ENCODE measurements at places on chromosomes 1 and 21.

DNA sequence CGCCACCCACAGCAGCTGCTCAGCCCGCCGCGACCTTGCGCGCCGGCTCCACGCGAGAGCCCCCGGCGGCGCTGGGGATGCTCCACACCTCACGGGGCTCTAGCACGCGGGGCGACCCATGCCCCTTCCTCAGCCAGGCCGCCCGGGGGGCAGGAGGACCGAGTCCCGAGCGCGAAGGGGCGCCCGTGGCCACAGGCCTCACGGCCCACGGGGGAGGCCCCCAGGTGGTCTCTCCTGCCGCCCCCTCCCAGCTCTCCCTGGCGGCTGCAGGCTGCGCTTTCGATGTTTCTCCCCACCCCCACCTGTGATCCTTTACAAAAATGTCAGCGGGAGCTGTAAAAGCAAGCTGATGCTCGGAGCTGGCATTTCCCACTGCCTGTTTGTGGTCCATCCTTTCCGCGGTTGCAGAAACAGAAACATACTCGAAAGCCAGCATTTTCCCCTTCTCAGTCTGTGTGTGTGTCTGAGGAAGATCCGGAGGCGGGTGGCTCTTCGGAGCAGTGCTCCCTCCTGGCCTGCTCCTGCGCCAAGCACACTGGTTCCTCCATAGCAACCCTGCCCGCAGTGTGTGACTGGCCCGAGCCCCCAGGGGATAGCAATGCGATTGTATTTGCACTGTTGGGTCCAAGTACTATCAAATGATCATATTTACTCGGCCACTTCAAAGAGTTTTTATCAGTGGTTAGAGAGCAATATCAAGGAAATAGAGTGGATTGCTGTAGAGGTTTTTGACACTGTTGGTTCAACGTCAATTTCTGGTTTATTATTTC lies 2.1 kb downstream of the KIF26B start:
- DNase-seq: no peak

GRCh38 chr1:225987491-225988316 lies 11.4 kb downstream of the SDE2 start:
- no peak for DNase-seq

DNA sequence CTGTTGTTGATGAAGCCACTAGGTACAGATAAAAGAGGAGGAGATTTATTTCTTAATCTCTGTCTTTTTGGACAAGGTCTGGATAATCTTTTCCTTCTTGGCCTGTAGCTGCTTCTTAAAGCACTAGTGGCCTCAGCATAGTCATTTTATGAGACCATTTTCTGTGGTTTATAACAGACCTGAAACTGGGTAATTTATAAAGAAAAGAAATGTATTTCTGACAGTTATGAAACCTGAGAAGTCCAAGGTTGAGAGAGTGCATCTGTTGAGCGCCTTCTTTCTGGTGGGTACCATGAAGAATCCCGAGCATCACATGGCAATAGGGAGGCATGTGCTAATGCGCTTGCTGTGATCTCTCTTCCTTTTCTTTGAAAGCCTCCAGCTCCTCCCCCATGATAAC lies 36.7 kb upstream of the PDC start:
- DNase-seq: no peak

DNA sequence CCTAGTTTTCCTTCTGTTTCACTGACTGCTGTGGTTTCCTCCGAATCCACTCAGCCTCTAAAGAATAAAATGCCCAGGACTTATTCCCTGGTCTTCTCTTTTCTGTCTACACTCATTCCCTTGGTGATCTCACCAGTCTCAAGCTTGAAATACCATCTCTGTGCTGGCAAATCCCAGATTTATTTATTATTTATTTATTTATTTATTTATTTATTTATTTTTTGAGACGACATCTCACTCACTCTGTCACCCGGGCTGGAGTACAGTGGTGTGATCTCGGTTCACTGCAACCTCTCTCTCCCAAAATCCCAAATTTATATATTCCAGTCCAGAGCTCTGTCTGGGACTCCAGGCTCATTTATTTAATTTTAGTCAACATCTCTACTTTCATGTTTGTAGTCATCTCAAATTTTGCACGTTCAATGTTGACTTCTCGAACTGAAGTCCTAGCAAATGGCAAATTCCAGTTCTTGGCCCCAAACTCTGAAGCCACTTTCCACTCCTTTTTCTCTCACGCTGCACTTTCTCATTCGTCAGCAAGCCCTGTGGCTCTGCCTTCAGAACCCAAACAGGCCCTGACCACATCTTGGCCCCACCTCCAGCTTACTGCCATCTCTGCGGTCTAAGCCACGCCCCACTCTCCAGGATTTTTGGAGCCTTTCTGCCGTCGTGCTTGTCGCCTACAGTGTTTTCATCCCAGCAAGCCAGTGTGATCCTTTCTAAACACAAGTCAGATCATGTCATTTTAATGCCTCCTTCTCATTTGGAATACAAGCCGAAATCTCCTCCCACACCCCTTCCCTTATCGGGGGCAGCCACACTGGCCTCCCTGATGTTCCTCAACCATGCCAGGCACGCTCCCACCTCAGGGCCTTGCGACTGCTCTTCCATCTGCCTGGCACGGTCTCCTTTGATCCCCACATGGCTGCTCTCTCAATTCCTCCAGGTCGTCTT lies 14.2 kb upstream of the TENT5B start:
- DNase-seq: no peak

- DNase-seq: no peak
Measured at GRCh38 chr1:234691567-234691966, 81.6 kb upstream of the IRF2BP2 start.

DNA sequence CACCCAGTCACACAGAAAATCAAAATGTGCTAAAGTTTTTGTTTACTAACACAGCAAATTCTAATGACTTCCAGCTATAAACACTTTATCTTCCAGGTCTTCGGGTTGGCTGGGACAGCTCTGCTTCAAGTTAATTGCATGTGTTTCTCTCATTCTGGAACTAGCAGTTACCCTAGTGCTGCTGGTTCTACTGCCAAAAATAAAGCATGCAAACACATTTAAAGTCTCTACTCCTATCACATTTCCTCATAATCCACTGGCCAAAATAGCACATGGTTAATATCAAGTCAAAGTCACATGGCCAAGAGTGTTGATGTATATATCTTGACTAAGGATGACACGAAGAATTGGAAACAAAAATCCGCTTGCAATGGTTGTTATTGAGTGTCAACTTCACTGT lies 973.1 kb upstream of the ADGRL2 start:
- DNase-seq: no peak

DNA sequence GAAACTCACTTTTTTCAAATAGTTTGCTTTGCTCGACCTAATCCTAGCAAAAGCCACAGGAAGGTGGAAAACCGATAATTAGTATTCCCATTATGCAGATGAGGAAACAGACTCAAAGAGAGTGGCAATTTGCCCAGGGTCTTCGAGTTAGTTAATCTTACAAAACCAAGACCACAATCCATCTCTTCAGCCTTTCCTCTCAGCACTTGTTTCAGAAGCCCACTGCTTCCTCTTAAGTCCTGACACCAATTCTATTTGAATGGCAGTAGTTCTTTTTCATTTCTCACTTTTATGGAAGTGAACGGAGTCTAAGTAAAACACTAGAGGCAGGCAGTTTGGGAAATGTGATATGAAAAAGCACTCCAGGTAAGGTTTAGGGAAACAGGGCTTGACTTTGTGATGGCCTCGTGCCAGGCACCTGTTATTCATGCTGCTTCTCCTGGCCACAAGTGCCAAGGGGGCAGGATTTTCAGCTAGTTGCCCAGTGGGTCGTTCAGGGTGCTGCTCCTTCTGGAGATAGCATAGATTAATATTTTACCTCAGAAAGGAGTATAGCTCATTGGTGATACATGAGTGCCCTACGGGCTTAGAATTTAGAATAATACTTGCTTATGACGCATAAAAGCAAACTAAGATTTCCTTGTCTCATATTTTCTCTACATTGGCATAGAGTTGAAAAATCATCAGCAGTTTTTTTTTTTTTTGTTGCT lies 76.6 kb upstream of the NRIP1 start:
- no peak for DNase-seq

DNA sequence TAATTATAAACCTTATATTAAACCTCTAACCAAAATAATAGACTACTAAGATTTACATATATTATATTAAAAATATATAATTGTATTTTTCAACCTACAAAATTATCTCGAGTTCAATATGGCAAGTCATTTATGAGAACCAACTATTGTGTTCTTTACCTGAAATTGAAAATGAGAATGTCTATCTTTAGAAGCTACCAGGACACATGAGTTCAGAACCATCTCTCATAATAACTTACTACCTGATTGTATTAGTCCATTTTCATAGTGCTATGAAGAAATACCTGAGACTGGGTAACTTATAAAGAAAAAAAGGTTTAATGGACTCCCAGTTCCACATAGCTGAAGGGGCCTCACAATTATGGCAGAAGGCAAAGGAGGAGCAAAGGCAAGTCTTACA lies 6.8 kb downstream of the HAO2 start:
- no peak for DNase-seq

DNA sequence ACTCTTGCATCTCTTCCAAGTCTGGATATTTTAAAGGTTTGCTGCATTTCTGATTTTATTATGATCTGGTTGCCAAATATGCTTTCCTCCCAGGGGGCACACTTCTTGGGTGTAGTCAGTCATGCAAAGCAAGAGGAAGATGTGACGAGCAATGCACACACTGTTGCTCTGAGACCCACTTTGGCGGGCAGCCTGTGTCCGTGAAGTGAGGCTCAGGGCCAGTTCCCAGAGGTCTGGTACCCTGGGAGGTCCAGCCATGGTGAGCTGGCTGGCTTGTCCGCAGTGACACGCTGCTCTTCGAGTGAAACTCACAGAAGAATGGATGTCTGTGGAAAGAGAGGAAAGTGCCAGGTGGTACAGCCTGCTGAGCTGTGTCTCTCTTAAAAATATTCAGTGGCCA lies 52.8 kb upstream of the EDN2 start:
- DNase-seq: no peak

- no peak for DNase-seq
Measured at GRCh38 chr21:45364468-45365185, 40.3 kb upstream of the COL18A1 start.

GRCh38 chr1:212247988-212248387 lies 37.2 kb upstream of the PPP2R5A start:
- no peak for DNase-seq

DNA sequence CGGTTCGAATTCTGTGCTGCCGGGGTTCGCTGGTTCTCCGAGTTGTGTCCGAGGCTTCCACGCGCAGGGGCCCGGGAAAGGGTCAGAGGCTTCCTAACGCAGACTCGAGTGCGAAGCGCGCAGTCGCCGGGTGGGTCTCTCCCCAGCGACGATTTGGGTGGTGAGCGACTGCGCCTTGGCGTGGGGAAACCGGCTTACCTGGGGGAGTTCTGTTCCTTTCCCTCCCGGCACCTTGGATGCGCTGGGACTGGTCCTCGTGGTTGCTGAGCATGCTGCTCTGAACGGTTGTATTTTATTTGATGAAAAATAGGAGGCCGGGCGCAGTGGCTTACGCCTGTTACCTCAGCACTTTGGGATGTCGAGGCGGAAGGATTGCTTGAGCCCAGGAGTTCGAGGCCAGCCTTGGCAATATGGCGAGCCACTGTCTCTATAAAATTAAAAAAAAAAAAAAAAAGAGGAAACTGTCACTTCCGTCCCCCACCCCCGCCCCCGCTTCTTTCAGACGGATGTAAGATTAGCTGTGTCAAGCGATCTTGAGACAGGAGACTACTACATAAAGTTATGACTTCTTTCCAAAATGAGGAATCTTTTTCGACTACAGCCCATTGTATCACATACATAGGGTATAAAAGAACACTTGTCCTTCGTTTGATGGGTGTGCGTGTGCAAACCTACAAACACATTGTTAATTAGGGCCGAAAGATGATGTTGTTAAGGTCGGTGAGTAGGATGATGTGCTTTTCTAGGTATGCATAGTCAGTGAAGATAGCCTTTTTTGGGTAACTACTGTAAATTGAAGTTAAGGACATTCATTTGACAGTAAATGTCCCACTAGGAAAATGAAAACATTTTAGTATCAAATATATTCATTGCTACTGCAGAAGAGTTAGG lies at the start of gene CCDC18:
Gene CCDC18, plus strand, starts transcription at position 2 of the 891 bp plus-strand sequence. CDS start 2,638 bp downstream, outside the sequence.
- DNase-seq: peak; percentile 51

DNA sequence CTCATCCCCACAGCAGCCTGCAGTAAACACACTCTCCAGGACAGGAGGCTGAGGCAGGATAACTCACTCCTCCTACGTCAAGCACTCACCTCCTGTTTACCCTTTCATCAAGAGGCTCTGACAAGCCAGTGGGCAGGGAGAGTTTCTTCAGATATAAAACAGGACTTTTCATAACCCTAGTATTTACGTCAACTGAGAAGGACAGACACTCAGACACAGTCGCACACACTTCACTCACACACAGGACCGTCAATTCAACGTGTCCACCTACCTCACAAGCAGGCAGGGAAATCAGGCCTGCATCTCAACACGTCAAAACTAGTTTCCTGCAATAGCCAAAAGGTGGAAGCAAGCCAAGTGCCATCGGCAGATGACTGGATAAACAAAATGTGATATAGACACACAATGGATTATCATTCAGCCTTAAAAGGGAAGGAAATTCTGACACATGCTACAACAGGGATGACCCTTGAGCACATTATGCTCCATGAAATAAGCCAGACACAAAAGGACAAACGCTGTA lies 48.6 kb downstream of the ITPKB start:
- DNase-seq: peak; percentile 64

- DNase-seq: no peak
Measured at GRCh38 chr1:200301152-200301551, 108.7 kb downstream of the ZNF281 start.

GRCh38 chr1:19315378-19316198 lies 3.5 kb downstream of the SLC66A1 start:
- no peak for DNase-seq

- no peak for DNase-seq
Measured at GRCh38 chr1:164562061-164562460, 3.1 kb downstream of the PBX1 start.

DNA sequence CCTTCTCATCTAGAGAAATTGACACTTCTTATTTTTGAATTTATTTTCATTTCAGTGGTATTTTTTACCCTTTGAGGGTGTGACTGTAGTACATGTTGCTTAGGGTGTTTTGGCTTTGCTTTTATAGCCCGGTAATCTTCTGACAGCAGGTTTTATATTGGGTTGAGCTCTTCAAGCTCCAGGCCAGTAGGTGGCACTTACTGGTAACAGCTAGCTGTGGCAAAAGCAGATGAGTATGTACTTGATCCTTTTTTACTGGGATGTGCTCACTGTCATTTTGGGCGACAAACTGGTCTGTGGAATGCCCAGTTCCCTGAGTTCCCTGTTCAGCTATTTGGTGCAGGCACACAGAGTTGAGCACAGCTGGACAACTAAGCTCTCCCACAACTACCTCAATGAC lies 916.2 kb upstream of the B3GALT2 start:
- no peak for DNase-seq

- DNase-seq: no peak
Measured at GRCh38 chr1:2186901-2187300, 7.7 kb downstream of the FAAP20 start.

GRCh38 chr1:67732750-67733151 lies 47.8 kb downstream of the GADD45A start:
- DNase-seq: no peak
